ENCODE measurements at places on chromosomes 7 and 10.
A peak's percentile ranks its signal among the peaks of the same experiment; 100 is the strongest.

GRCh38 chr10:70169649-70170364 is 507 bp downstream of the SAR1A start:
- peak; percentile 45 for DNase-seq

DNA sequence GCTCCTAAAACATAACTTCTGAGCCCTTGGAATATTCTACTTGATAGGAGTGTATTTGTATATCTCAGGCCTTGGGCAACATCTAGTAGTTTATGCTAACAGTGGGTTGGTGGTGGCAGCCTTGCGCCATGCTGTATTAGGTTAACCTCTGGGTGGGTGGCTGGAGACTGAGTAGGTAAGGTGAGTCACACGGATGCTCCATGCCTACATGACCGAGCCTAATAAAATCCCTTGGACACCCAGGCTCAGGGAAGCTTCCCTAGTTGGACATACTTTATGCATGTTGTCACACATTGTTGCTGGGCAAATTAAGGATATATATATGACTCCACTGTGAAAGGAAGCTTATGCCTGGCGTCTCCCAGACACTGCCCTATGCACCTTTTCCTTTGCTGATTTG is 6.0 kb upstream of the DAGLB start:
- DNase-seq: no peak

GRCh38 chr7:30694218-30694745 is 12.0 kb upstream of the CRHR2 start:
- no peak for DNase-seq

DNA sequence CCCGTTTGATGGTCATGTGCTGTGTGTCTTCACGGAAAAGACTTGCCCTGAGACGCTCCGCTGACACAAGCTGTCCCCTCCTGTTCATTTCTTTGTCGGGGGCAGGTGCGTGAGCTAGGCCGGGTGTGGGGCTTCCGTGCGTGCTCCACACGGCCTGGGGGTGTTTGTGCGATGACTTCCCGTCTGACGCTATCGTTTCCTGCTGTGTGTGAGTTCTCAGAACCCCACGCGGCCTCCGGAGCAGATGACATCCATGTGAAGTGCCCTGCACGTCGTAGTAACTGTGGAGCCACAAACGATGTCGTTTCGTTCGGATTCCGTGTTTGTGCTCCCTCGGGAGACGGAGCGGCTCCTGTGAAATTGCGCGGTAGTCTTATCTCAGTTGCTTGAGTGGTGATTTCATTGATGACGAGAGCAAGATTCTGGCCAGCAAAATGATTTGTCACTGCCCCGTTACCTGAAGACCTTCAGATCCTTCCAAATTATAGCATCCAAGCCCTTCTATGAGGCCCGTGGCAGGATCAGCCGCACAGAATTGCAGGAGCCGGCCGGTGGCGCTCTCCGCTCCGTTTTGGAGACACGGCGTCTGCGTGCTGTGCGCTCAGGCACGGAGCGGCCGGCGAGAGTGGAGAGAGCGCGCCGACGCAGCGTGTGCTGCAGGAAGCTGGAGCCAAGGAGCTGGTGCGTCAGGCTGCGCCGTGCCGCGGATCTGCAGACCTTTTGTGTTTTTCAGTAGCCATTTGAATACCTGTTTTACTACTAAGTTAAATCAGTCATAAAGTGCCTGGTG is 94.9 kb downstream of the NKX6-2 start:
- no peak for DNase-seq

DNA sequence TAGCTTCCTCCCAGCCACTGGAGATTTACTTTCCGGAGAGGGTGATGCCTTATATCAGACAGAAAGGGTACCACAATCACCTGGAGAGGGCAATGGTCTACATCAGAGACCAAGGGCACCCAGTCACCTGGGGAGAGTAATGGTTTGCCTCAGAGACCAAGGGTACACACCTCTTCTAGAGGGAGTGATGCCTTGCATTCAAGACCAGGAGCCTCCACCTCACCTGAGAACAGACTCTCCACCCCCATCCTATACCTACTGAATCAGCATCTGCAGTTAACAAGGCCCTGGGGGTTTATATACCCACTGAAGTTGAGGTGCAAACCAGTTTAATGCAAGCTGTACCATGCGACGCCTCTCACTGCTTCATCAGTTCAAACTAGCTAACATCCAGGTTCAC is 270.2 kb upstream of the IGFBP3 start:
- DNase-seq: no peak

- no peak for DNase-seq
Observed at GRCh38 chr7:74412056-74412455, 41.6 kb upstream of the GTF2IRD1 start.

GRCh38 chr7:50591098-50591479 is 25.9 kb upstream of the DDC start:
- no peak for DNase-seq

GRCh38 chr7:24821754-24822054 is 64.4 kb upstream of the GSDME start:
- no peak for DNase-seq

DNA sequence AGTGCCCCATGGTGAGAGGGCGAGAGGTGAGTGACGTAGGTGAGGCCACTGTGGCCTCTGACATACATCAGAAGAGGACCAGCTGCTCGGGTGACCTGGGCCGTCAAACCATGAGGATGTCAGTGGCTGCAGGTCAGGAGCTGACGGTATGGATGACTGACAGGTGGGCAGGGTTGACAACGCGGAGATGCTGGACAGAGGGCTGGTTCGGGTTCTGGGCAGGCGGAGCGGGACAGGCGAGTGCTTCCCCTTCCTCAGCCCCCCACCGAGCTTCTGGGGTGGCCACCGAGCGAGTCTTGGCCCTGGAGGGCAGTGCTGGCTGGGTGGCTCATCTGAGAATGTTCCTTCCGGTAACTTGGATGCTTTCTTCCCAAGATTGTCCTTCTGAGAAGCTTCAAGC is 91.8 kb downstream of the ACTR3B start:
- DNase-seq: no peak

DNA sequence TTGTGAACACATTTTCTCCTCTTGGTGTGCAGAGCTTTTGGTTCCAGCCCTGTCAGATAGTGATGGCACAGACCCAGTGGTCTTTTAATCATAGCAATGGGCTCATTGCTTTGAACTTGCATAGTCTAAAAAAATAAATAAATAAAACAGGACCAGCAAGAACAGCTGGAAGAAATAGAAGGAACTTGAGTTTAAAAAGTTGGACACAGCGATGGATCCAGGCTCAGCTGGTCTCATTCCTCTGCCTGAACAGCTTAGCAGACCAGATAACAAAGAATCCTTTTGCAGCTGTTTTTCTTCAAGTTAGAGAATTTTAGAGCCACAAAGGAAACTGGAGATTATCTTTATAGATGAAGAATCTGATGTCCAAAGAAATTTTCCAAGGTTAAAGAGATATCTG is 1005.6 kb downstream of the LRMDA start:
- DNase-seq: no peak

- no peak for DNase-seq
Observed at GRCh38 chr10:31757831-31758230, 170.8 kb downstream of the ARHGAP12 start.

DNA sequence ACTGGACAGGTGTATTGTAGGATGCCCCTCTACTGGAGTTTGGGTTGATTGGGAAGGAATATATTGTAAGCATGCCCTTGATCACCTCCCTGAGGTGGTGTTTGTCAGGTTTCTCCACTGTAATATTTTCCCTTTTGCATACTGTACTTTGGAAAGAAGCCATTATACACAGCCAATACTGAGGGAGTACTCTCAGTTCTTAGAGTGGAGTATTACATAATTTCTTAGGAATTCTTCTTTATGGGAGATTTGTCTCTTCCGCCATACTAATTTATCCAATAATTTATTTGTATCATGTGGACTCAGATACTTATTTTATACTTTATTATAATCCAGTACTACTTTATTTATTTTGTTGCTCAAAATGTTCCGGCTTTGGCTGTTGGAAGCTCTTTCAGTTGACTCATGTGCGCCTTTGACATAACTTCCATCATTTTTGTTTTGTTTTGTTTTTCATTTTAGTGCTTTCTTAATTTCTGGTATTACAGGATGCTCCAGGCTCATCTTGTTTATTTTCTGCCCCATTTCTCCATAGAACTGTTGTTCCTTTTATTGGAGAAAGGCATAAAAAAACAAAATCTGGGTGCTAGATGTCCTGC is 29.7 kb downstream of the MKLN1 start:
- DNase-seq: no peak

DNA sequence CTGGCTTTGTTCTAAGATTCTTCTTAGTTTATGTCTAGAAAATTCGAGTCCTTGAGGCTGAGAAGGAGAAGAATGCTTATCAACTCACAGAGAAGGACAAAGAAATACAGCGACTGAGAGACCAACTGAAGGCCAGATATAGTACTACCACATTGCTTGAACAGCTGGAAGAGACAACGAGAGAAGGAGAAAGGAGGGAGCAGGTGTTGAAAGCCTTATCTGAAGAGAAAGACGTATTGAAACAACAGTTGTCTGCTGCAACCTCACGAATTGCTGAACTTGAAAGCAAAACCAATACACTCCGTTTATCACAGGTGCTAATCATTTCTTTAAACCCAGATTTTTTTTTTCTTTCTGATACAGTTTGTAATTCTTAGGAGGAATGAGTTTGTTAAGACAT is 6.7 kb downstream of the CEP55 start:
- DNase-seq: no peak

DNA sequence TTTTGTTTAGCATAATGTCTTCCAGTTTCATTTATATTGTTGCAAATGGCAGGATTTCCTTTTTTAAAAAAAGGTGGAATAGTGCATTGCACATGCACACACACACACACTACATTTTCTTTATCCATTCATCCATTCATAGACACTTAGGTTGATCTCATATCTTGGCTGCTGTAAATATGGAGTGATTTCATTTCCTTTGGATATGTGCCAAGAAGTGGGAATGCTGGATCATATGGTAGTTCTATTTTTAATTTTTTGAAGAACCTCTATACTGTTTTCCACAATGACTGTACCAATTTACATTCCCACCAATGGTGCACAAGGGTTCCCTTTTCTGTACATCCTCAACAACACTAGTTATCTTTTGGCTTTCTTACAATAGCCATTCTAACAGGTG is 68.9 kb downstream of the EBLN1 start:
- no peak for DNase-seq

DNA sequence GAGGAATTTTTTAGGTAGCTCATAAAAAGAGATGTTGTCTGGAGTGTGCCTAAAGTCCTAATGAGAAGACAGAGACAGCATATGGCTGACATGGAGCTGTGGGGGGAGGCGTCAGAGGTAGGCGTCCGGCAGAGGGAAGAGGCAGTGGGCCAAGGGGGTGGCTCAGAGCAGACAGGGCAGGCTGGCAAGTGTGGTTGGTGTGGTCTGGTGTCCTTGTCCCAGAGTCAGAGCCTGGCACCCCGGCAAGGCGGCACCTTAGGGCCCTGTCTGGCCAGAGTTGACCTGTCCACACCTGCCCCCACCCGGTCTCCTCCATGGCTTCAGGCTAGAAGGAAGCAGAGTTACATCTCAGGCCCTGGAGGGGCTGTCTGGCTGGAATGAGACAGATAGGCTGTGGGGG is 220.3 kb upstream of the ZNF32 start:
- no peak for DNase-seq

- DNase-seq: no peak
Observed at GRCh38 chr10:94997741-94998174, 59.3 kb downstream of the CYP2C9 start.

DNA sequence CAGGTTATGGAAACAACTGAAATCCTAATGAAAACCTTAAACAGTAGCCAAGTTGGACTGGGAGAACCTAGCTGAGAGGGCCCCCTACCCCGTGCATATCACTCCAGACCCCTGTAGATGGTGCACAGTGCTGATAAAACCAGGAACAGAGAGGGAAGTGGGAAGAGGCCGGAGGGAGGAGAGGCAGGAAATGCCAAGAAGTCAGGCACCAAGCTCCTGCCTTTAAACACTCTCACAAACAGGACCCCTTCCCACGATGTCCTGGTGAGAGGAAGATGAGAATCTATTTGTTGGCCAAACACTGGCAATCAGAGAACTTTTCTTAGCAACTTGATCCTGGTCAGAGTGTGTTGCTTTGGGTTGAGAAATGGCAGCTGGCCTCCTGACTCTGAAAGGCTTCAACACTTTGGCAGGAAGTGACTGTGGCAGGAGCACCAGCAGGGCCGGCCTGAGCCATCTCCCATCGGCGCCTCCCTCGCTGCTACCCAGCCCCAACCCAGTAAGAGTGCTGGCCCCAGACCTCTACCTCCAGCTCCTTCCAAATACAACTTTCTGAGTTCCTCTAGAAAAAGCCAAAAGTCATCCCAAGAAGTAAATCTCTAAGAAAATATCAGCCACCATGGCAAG is 39.5 kb downstream of the GSDME start:
- DNase-seq: no peak

GRCh38 chr7:105920766-105921165 is 42.3 kb upstream of the CDHR3 start:
- DNase-seq: no peak

DNA sequence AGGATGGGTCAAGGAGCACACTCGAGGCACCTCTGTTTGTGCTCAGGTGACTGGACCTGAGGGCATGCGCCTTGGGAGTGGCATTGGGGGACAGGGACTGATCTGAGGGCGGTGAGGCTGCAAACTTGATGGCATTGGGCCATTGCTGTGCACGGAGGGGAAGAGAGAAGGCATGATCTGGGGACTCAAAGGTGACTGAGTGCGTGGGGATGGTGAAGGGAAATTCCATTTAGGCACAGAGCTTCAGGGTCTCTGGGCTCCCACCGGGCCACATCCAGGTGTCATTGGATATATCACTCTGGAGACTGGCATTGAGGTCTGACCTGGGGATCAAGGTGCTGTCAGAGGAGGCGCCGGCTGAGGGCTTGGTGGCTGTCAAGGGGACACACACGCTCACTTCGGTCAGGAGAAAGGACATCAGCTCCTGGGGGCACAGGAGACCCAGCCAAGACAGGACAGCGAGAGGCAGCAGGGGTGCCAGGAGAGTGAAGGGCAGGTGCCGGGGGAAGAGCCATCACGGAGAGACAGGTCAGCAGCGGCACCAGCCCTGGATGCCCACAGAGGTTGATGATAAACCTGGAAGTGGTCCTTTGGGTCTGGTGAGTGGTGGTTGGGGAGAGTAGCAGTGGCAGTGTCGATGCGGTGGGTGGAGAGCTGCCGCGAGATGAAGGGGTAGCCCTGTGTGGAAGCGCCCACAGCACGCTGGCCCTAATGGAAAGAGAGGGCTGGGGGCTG is 5.5 kb downstream of the ADCK2 start:
- DNase-seq: no peak

- peak; percentile 23 for DNase-seq
Observed at GRCh38 chr7:134602881-134603451, 43.7 kb upstream of the BPGM start.

- DNase-seq: no peak
Observed at GRCh38 chr10:52477305-52477704, 163.2 kb downstream of the DKK1 start.

DNA sequence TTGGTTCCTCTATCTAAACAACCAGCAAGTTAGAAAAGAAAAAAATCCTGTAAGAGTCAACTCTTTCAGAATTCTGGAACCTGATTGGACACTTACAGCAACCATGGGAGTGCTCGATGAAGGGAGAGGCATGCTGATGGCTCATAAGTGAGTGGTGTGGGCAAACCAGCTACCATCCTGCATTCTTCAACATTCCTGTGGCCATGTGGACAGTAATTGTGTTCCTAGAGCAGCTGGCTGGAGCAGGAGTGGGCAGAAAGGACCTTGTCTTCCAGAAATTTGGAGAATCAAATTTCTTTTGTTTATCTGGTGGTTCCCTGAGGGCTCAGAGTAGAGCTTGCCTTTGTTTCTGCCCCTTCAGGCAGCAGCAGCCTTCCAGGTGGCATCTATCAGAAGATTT is 22.5 kb upstream of the MYL7 start:
- DNase-seq: no peak

- no peak for DNase-seq
Observed at GRCh38 chr7:8189625-8190024, 72.3 kb downstream of the ICA1 start.
